Upper lobe of right lung (tissue), 1 donor: ENCODE measurements at places on chromosomes 3 and 15. TPM values are rescaled to one million over a fixed set of nuclear protein-coding genes. Genes with fewer than 3 reads are reported as not detected.
A peak's percentile ranks its signal among the peaks of the same experiment; 100 is the strongest.

The MFSD1 gene
- total RNA-seq: 84.5 TPM

The KBTBD12 gene
- total RNA-seq: 1.3 TPM

The ERICH6 gene
- total RNA-seq: not detected

The UNC13C gene
- 0.14 TPM for total RNA-seq

The CHRM5 gene
- not detected for total RNA-seq

The CAND2 gene
- total RNA-seq: 7.8 TPM

The MRAS gene
- total RNA-seq: 79.4 TPM

- H3K27me3 ChIP-seq: no peaks in the 10 kb centered on the region
- H3K4me3 ChIP-seq: no peak overlapping the region
- H3K36me3 ChIP-seq: no peaks in the 10 kb centered on the region
- no peak overlapping the region for H3K27ac ChIP-seq
- no peak for DNase-seq
- no peaks in the 10 kb centered on the region for H3K4me1 ChIP-seq
These were observed 26.5 kb downstream of the SPINK8 start for GRCh38 chr3:48306860-48307530.

- no peaks in the 10 kb centered on the region for H3K36me3 ChIP-seq
- H3K27ac ChIP-seq: no peak overlapping the region
- peaks cover 17% of the 10 kb centered on the region for H3K27me3 ChIP-seq
- H3K4me3 ChIP-seq: no peak overlapping the region
- H3K4me1 ChIP-seq: no peaks in the 10 kb centered on the region
These were observed 5.1 kb downstream of the APBA2 start for GRCh38 chr15:28890711-28891495.

GRCh38 chr15:90058308-90058707 is 44.0 kb downstream of the IDH2 start:
- no peaks in the 10 kb centered on the region for H3K27me3 ChIP-seq
- no peak overlapping the region for H3K4me3 ChIP-seq
- H3K27ac ChIP-seq: peak overlapping the region; percentile 87

GRCh38 chr3:73745526-73746191 is 120.9 kb upstream of the PDZRN3 start:
- H3K4me1 ChIP-seq: peaks cover 8% of the 10 kb centered on the region
- no peak for DNase-seq
- H3K27me3 ChIP-seq: no peaks in the 10 kb centered on the region

GRCh38 chr3:71309886-71310285 is 273.6 kb downstream of the FOXP1 start:
- H3K4me3 ChIP-seq: no peak overlapping the region
- H3K27me3 ChIP-seq: no peaks in the 10 kb centered on the region
- H3K36me3 ChIP-seq: no peaks in the 10 kb centered on the region
- peaks cover 10% of the 10 kb centered on the region for H3K4me1 ChIP-seq
- H3K27ac ChIP-seq: no peak overlapping the region

- no peaks in the 10 kb centered on the region for H3K36me3 ChIP-seq
- H3K27ac ChIP-seq: no peak overlapping the region
- DNase-seq: no peak
- H3K4me3 ChIP-seq: no peak overlapping the region
These were observed 1199.1 kb downstream of the SI start for GRCh38 chr3:163879172-163879571.

- peak overlapping the region; percentile 98 for H3K4me3 ChIP-seq
- peaks cover 35% of the 10 kb centered on the region for H3K4me1 ChIP-seq
- H3K27ac ChIP-seq: peak overlapping the region; percentile 96
- no peaks in the 10 kb centered on the region for H3K36me3 ChIP-seq
These were observed 762 bp downstream of the NCK1 start for GRCh38 chr3:136862617-136863322.

DNA sequence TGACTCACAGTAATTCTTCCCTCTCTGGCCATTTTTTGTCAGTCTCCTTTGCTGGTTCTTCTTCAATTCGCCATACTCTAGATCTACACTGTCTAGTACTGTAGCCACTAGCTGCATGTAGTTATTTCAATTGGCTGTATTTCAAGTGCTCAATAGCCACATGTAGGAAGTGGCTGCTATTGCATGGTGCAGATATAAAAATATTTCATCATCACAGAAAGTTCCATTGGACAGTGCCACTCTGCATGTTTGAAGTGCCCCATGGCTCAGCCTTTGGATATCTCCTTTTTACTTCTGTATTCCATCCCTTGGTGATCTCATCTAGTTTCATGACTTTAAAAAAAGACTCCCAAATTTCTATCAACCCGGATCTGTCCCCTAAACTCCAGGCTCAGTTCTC is 22.1 kb downstream of the PPP2R3A start:
- no peak overlapping the region for H3K27ac ChIP-seq
- H3K27me3 ChIP-seq: no peaks in the 10 kb centered on the region
- DNase-seq: no peak
- no peak overlapping the region for H3K4me3 ChIP-seq
- H3K36me3 ChIP-seq: no peaks in the 10 kb centered on the region
- no peaks in the 10 kb centered on the region for H3K4me1 ChIP-seq

GRCh38 chr3:128455786-128456748 is 10.6 kb downstream of the DNAJB8 start:
- H3K27ac ChIP-seq: no peak overlapping the region
- no peaks in the 10 kb centered on the region for H3K4me1 ChIP-seq
- no peak for DNase-seq
- H3K27me3 ChIP-seq: peaks cover 13% of the 10 kb centered on the region
- no peaks in the 10 kb centered on the region for H3K36me3 ChIP-seq

- no peaks in the 10 kb centered on the region for H3K27me3 ChIP-seq
- H3K36me3 ChIP-seq: no peaks in the 10 kb centered on the region
- H3K27ac ChIP-seq: no peak overlapping the region
- no peak overlapping the region for H3K4me3 ChIP-seq
- DNase-seq: no peak
These were observed 101.7 kb upstream of the COL6A5 start for GRCh38 chr3:130243808-130244207.

GRCh38 chr15:67194171-67195114 is 60.0 kb downstream of the AAGAB start:
- no peak for DNase-seq
- peak overlapping the region; percentile 8 for H3K27ac ChIP-seq
- H3K4me3 ChIP-seq: no peak overlapping the region
- no peaks in the 10 kb centered on the region for H3K4me1 ChIP-seq
- peaks cover 36% of the 10 kb centered on the region for H3K36me3 ChIP-seq

- H3K27ac ChIP-seq: no peak overlapping the region
- peaks cover 7% of the 10 kb centered on the region for H3K27me3 ChIP-seq
- H3K36me3 ChIP-seq: no peaks in the 10 kb centered on the region
- no peaks in the 10 kb centered on the region for H3K4me1 ChIP-seq
- H3K4me3 ChIP-seq: no peak overlapping the region
- DNase-seq: no peak
These were observed 24.6 kb upstream of the SH3GL3 start for GRCh38 chr15:83422541-83422940.

DNA sequence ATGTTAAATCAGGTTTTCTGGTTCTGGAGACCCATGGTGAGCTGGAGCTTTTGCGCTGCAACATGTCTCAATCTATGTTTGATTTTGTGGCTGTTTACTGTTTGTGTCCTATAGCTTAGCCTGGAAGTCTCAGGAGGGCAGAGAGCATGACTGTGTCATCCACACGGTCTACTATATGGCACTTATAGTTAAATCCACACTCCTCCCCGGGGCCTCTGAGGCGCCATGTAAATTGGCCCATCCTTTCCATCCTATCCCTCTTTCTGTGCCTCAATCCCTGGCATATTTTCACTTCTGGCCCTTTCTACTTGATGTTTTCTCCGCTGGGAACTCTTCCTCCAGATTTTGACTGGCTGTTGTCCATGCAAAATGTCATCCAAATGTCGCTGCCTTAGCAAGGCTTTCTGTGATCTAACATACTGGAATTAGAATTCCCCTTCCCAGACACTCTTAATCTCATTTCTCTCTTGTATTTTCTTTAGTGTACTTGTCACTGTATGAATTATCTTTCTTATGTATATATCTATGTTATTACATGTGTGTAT is 560.8 kb upstream of the RGMA start:
- no peak overlapping the region for H3K4me3 ChIP-seq
- no peaks in the 10 kb centered on the region for H3K36me3 ChIP-seq
- no peaks in the 10 kb centered on the region for H3K27me3 ChIP-seq
- no peaks in the 10 kb centered on the region for H3K4me1 ChIP-seq
- no peak for DNase-seq

DNA sequence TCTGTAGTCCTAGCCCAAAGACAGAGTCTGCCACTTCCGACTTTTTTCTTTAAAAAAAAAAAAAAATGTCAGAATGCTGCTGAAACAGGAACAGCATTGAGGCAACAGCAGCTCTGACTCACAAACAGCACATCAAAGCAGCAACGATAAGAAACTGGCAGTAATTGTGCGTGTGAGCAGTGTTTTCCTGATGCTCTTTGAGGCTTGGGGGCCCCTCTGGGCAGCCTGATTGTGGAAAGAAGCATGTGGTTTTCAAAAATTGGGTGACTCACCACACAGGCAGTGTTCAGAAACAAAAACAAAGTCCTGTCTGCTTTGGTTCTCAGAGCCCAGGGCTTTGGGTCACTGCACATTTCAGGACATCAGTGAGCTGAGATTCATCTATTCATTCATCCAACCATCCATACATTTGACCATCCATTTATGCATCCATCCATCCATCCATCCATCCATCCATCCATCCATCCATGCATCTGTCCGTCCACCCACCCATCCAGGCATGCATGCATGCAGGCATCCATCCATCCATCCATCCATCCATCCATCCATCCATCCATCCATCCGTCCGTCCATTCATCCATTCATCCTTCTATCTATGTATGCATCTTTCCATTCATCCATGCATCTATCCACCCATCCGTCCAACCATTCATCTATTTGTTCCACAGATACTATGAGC is 308.4 kb downstream of the RPLP1 start:
- H3K4me1 ChIP-seq: peaks cover 27% of the 10 kb centered on the region
- H3K27me3 ChIP-seq: no peaks in the 10 kb centered on the region
- peak overlapping the region; percentile 65 for H3K27ac ChIP-seq
- H3K36me3 ChIP-seq: no peaks in the 10 kb centered on the region
- DNase-seq: no peak
- H3K4me3 ChIP-seq: no peak overlapping the region

DNA sequence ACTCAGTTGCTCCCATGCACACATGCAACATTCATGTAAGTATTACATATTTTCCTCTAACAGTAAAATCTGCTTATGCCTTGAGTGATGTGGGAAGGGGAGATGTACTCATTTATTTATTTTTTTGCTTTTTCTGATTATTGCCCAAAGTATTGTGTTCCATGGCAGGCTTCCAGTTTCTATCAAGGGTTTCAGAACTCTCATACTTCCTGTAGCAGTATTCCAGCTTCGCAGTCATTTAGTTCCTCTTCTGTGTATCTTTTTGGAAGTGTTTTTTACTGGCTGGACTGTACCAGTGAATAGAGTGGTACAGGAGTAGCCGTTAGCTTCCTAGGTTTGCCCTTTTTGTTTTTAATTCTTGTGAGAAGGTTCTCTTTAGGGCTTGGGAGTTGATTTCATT is 26.9 kb downstream of the RAB11A start:
- DNase-seq: no peak
- H3K4me3 ChIP-seq: no peak overlapping the region
- peaks cover 4% of the 10 kb centered on the region for H3K4me1 ChIP-seq
- H3K36me3 ChIP-seq: peaks cover 55% of the 10 kb centered on the region
- no peak overlapping the region for H3K27ac ChIP-seq

DNA sequence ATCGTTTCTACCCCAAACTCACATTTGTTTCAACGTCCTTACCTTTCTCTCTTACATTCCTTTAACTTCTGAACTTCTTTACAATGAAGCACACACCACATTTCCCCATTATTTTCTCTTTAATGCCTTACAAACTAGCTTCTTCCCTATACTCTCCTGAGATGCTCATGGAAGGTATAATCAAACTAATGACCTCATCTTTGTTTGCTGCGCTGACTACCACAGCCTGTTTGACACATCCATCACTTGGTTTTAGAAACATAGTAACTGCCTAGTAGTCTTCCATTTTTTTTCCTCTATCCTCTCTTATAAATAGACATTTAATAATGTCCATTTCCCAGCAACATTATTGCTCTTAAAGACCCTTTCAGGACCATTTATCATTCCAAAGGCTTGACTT is 230.5 kb upstream of the LRTM1 start:
- H3K27ac ChIP-seq: no peak overlapping the region
- H3K36me3 ChIP-seq: no peaks in the 10 kb centered on the region
- no peak for DNase-seq
- H3K4me3 ChIP-seq: no peak overlapping the region

- peaks cover 5% of the 10 kb centered on the region for H3K36me3 ChIP-seq
- H3K4me1 ChIP-seq: peaks cover 16% of the 10 kb centered on the region
- no peak overlapping the region for H3K27ac ChIP-seq
- no peaks in the 10 kb centered on the region for H3K27me3 ChIP-seq
- DNase-seq: no peak
These were observed 22.8 kb downstream of the FEM1B start for GRCh38 chr15:68300115-68300940.

GRCh38 chr15:100256101-100256969 is 85.4 kb downstream of the ADAMTS17 start:
- DNase-seq: no peak
- no peak overlapping the region for H3K27ac ChIP-seq
- no peaks in the 10 kb centered on the region for H3K27me3 ChIP-seq
- H3K4me1 ChIP-seq: no peaks in the 10 kb centered on the region

- no peak for DNase-seq
- no peak overlapping the region for H3K4me3 ChIP-seq
- no peaks in the 10 kb centered on the region for H3K27me3 ChIP-seq
- H3K36me3 ChIP-seq: peaks cover 18% of the 10 kb centered on the region
- peaks cover 35% of the 10 kb centered on the region for H3K4me1 ChIP-seq
- no peak overlapping the region for H3K27ac ChIP-seq
These were observed 106.3 kb downstream of the LRRK1 start for GRCh38 chr15:101025501-101025885.

DNA sequence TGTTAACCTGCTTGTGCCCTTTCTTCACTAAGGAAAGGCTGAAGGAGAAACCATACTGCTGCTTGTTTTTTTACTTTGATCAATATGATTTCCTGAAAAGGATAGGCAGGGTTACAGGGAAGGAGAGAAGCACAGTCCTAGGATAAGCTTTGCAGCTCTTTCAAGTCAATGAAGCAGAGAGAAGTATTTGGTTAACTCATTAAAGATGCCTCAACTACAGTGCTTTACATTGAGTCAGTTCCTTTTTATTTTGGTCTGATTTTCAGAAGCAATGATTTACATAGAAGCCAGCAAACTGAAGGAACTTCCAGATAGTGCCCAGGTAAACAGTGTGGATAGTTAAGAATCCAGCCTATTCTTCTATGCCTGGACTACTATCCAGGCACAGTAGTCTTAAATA is 64.8 kb downstream of the ARIH1 start:
- no peaks in the 10 kb centered on the region for H3K4me1 ChIP-seq
- H3K4me3 ChIP-seq: no peak overlapping the region
- H3K27ac ChIP-seq: no peak overlapping the region
